ENCODE measurements at places on chromosomes 2 and 18. TPM values are rescaled to one million over a fixed set of nuclear protein-coding genes. Genes with fewer than 3 reads are reported as not detected.

DNA sequence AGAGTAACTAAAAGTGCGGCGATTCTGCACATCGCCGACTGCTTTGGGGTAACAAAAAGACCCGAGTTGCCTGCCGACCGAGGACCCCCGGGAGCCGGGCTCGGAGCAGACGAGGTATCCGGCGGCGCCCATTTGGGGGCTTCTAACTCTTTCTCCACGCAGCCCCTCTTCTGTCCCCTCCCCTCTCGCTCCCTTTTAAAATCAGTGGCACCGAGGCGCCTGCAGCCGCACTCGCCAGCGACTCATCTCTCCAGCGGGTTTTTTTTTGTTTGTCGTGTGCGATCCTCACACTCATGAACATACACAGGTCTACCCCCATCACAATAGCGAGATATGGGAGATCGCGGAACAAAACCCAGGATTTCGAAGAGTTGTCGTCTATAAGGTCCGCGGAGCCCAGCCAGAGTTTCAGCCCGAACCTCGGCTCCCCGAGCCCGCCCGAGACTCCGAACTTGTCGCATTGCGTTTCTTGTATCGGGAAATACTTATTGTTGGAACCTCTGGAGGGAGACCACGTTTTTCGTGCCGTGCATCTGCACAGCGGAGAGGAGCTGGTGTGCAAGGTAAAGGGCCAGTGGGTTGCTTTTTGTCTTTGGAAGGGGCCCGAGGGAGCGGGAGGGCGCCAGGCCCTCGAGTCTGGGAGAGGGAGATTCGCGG, 1.4 kb downstream of the TRIB2 start:
- H3K4me1 ChIP-seq = peaks cover 50% of the 10 kb centered on the region
- DNase-seq = peak; percentile 32
- no peaks in the 10 kb centered on the region for H3K27me3 ChIP-seq
- peak overlapping the region; percentile 96 for H3K4me3 ChIP-seq
- peak overlapping the region; percentile 94 for H3K27ac ChIP-seq

DNA sequence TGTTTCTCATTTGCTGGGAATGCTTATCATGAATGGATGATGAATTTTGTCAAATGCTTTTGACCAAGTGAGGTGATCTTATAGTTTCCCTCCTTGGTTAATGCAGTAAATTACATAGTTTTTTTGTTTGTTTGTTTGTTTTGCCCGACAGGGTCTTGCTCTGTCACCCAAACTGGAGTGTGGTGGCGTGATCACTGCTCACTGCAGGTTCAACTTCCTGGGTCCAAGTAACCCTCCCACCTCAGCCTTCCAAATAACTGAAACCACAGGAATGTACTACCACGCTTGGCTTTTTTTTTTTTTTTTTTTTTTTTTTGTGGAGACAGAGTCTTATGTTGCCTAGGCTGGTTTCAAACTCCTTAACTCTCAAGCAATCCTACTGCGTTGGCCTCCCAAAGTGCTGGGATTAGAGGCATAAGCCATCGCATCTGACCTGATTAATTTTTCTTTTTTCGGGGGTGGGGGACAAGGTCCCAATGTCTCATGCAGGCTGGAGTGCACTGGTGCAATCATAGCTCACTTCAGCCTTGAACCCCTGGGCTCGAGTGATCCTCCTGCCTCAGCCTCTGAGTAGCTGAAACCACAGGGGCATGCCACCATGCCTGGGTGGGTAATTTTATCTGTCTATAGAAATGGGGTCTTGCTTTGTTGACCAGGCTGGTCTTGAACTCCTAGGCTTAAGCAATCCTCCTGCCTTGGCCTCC, 48.6 kb downstream of the SMAD2 start:
- peak overlapping the region; percentile 97 for H3K27ac ChIP-seq
- H3K4me1 ChIP-seq = peaks cover 46% of the 10 kb centered on the region
- no peaks in the 10 kb centered on the region for H3K27me3 ChIP-seq
- peaks cover 23% of the 10 kb centered on the region for H3K36me3 ChIP-seq

DNA sequence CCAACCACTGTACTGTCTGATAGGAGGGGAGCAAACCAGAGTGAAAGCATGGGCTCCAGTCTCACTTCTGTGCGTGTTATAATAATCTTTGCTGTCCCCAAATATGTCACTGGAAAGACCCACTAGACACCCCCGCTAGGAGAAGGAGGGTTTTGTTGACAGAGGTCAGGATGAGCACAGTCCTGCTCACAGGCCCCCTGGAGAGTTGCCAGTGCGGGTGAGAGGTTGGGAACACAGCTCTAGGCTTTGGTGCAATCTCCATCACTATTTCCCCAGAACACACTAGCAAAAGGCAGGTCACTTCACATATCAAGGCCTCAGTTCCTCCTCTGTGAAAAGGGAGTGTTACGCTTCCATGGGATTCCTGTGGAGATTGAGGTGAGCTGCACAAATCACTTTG, 9.7 kb downstream of the XDH start:
- H3K27me3 ChIP-seq = no peaks in the 10 kb centered on the region
- H3K27ac ChIP-seq = no peak overlapping the region
- DNase-seq = no peak
- no peak overlapping the region for H3K4me3 ChIP-seq
- H3K36me3 ChIP-seq = peaks cover 29% of the 10 kb centered on the region

GRCh38 chr2:15159751-15160177, 401.4 kb downstream of the NBAS start:
- H3K4me1 ChIP-seq = peaks cover 6% of the 10 kb centered on the region
- no peak for DNase-seq
- H3K27ac ChIP-seq = no peak overlapping the region
- H3K4me3 ChIP-seq = no peak overlapping the region

DNA sequence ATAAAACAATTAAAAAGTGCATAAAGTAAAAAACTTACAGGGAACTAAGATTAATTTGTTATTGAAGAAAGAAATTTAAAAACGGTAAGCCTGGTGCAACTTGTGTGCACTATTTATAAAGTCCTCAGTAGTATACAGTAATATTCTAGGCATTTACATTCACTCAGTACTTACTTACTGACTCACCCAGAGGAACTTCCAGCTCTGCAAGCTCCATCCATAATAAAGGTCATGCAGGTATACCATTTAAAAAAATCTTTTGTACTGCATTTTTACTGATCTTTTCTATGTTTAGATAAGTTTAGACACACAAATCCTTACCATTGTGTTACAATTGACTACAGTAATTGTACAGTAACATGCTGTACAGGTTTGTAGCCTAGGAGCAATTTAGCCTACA, 51.5 kb upstream of the NXPH2 start:
- no peaks in the 10 kb centered on the region for H3K36me3 ChIP-seq
- no peaks in the 10 kb centered on the region for H3K27me3 ChIP-seq
- no peak overlapping the region for H3K4me3 ChIP-seq
- DNase-seq = peak; percentile 75
- H3K27ac ChIP-seq = no peak overlapping the region
- peaks cover 20% of the 10 kb centered on the region for H3K4me1 ChIP-seq

DNA sequence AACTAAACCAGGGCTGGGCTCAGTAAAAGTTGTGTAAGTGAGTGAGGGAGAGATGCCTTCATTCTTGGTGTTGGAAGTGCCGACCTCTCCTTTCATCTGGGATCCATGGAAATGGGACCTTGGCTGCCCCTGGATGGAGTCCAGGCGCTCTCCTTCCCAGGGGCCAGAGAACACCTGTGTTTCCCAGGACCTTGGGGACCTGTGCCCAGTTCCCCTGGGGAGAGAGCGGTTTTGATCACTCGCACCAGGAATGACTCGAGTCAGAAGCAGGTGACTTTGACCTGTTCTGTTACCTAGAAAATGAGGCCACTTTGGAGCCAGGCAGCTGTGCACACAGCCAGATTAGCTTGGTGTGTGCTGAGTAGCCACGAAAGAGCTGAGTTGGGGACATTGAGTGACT, 97.3 kb downstream of the SH3BP4 start:
- H3K4me1 ChIP-seq = peaks cover 75% of the 10 kb centered on the region
- H3K27me3 ChIP-seq = no peaks in the 10 kb centered on the region
- peaks cover 63% of the 10 kb centered on the region for H3K36me3 ChIP-seq

GRCh38 chr2:7057865-7058400, 140.7 kb downstream of the RNF144A start:
- DNase-seq = no peak
- peaks cover 65% of the 10 kb centered on the region for H3K27me3 ChIP-seq
- H3K4me1 ChIP-seq = no peaks in the 10 kb centered on the region
- H3K27ac ChIP-seq = no peak overlapping the region

DNA sequence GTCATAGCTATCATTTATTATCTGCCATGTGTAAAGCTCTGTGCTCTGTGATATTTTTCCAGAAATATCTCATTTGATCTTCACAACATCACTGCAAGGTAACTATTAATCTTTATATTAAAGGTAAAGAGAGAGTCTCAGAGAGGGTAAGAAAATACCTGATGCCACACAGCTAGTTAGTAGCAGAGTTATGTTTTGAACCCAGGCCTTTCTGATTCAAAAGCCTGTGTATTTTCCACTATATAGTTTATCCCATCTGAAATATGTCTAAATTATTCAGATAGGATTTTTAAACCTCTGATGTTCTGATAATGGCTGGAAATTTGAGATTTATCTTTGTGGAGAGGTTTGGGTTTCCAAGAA, 10.1 kb downstream of the INPP1 start:
- no peaks in the 10 kb centered on the region for H3K36me3 ChIP-seq
- H3K27me3 ChIP-seq = no peaks in the 10 kb centered on the region
- H3K4me3 ChIP-seq = no peak overlapping the region
- no peak for DNase-seq

- H3K27ac ChIP-seq = no peak overlapping the region
- H3K36me3 ChIP-seq = no peaks in the 10 kb centered on the region
- H3K4me1 ChIP-seq = 0 out of 2 replicates have a peak, but pooled peaks cover 6% of the 10 kb centered on the region
- DNase-seq = no peak
- H3K4me3 ChIP-seq = no peak overlapping the region
Measured at GRCh38 chr2:128413718-128414341, 95.2 kb upstream of the HS6ST1 start.

- no peaks in the 10 kb centered on the region for H3K27me3 ChIP-seq
- no peak within 1 kb of the TSS for H3K27ac ChIP-seq
- H3K4me3 ChIP-seq = peak within 1 kb of the TSS; percentile 40
- no peak for DNase-seq
- H3K36me3 ChIP-seq = no peaks in the 10 kb centered on the region
Measured at GRCh38 chr18:80247393-80247841, at the start of gene PARD6G. PARD6G (minus strand) TSS chr18:80247514; CDS start chr18:80247348, 166 bp downstream.

DNA sequence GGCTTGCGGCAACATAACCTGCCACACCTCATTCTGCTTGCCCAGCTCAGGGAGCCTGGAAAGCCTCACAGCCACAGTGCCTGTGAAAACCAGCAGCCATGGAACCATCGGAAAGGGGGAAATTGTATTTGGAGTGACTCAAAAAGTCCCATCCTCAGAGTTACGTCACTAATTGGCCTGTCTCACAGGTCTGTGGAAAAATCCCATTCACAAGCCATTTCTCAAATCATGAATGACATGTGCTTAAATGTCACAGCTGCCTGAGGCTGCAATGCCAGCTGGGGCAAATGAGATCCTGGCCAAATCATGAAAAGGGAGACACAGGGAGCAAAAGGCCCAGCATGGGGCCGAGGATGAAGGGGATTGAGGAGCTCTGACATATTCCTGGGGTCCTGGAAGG, 486.9 kb upstream of the RAB6C start:
- no peaks in the 10 kb centered on the region for H3K36me3 ChIP-seq
- peaks cover 38% of the 10 kb centered on the region for H3K27me3 ChIP-seq
- no peak overlapping the region for H3K27ac ChIP-seq
- H3K4me3 ChIP-seq = no peak overlapping the region
- DNase-seq = no peak

DNA sequence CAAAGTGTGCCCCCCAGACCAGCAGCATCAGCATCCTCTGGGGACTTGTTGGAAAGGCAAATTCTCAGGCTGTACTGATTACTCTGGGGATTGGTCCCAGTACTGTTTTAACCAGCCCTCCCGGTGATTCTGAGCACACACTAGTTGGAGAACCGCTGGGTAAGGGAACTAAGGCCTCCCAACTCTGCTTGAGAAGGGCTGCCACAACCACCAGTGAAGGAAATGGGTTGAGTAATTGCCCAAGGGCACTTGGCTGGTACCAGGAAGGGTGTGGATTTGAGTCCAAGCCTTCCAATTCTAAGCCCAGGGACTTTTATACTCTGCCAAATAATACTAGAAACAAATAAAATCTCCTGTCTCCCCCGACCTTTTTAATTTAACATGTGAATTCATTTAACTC, 219.9 kb downstream of the SETBP1 start:
- no peak for DNase-seq
- H3K27ac ChIP-seq = no peak overlapping the region
- H3K4me3 ChIP-seq = no peak overlapping the region
- no peaks in the 10 kb centered on the region for H3K27me3 ChIP-seq
- H3K4me1 ChIP-seq = peaks cover 8% of the 10 kb centered on the region

GRCh38 chr2:47046271-47046670, 108.8 kb downstream of the STPG4 start:
- H3K4me1 ChIP-seq = peaks cover 42% of the 10 kb centered on the region
- DNase-seq = no peak
- no peaks in the 10 kb centered on the region for H3K27me3 ChIP-seq
- H3K27ac ChIP-seq = no peak overlapping the region
- H3K4me3 ChIP-seq = no peak overlapping the region
- H3K36me3 ChIP-seq = peaks cover 19% of the 10 kb centered on the region

DNA sequence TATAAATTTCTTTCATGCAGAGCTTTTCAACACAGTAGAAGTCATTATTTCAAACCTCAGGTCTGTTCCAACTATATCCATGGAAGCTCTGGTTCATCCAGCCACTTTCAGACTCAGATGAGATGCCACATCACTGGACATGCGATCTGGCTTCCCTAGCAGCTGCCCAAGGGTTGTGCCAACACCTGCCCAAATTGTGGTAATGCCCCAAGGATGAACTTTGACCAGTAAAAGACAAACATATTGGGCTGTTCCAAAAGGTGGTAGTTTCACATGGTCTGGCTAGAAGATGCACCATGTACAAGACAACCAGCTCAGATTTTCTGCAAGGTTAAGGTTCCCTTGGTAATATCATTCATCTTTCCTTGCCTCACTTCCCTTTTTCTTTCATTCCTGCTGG, 101.9 kb downstream of the THADA start:
- peaks cover 15% of the 10 kb centered on the region for H3K36me3 ChIP-seq
- DNase-seq = no peak
- H3K4me1 ChIP-seq = peaks cover 19% of the 10 kb centered on the region
- H3K4me3 ChIP-seq = no peak overlapping the region
- no peaks in the 10 kb centered on the region for H3K27me3 ChIP-seq
- no peak overlapping the region for H3K27ac ChIP-seq

GRCh38 chr2:58541511-58541910, 300.4 kb upstream of the FANCL start:
- no peak for DNase-seq
- H3K4me3 ChIP-seq = no peak overlapping the region
- H3K4me1 ChIP-seq = no peaks in the 10 kb centered on the region
- H3K27me3 ChIP-seq = no peaks in the 10 kb centered on the region

- no peak for DNase-seq
- H3K36me3 ChIP-seq = no peaks in the 10 kb centered on the region
- H3K27me3 ChIP-seq = no peaks in the 10 kb centered on the region
- H3K4me1 ChIP-seq = peaks cover 11% of the 10 kb centered on the region
- no peak overlapping the region for H3K4me3 ChIP-seq
Measured at GRCh38 chr18:45774065-45774521, 50.1 kb downstream of the SLC14A1 start.

- H3K36me3 ChIP-seq = no peaks in the 10 kb centered on the region
- peak overlapping the region; percentile 95 for H3K27ac ChIP-seq
- H3K27me3 ChIP-seq = no peaks in the 10 kb centered on the region
- peak overlapping the region; percentile 29 for H3K4me3 ChIP-seq
- DNase-seq = peak; percentile 83
- H3K4me1 ChIP-seq = peaks cover 52% of the 10 kb centered on the region
Measured at GRCh38 chr2:232981356-232981755, 31.7 kb downstream of the NGEF start.

The LBX2 gene
- 0.76 TPM for total RNA-seq

The FIGN gene
- total RNA-seq = 3.1 TPM

The KLHL41 gene
- total RNA-seq = not detected

The LDLRAD4 gene
- 1.2 TPM for total RNA-seq

The TFPI gene
- total RNA-seq = 35.5 TPM

The ZBTB7C gene
- total RNA-seq = not detected
